Cerebellum (tissue), 4 donors: ENCODE measurements at places on chromosomes 16 and 17.

DNA sequence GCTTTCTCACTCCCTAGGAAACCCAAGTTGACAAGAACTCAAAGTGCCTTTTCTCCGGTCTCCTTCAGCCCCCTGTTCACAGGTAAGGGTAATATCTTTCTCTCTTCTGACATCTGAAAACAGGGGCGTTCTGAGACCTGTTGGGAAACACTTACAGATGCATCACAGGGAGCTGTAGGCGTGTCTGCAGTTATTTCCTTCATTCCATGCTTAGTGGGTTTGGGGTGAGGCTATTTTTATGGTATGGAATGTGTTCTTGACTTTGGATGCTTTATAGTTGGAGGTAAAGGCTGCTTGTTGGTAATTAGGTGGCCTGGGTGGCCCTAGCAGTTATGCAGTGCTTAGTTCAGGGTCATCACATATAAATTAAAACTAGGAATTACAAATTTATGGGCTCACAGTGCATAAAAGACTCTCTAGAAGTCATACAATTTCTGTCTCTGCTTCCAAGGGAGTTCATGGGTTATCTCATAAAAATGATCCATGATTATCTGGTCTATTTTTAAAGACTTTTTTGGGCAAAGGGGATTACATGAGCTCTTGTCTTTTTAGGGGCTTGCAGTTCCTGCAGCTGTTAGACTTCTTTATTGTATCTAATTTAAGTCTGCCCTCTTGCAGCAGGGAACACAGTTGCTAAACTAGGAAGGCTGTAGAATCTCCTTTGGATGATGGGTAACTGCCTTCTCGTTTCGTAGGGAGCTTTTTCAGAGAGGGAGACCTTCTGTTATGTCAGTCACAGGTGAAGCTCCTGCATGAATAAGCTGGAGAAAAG, 10.2 kb downstream of the SOCS7 start:
- no peak for DNase-seq

DNA sequence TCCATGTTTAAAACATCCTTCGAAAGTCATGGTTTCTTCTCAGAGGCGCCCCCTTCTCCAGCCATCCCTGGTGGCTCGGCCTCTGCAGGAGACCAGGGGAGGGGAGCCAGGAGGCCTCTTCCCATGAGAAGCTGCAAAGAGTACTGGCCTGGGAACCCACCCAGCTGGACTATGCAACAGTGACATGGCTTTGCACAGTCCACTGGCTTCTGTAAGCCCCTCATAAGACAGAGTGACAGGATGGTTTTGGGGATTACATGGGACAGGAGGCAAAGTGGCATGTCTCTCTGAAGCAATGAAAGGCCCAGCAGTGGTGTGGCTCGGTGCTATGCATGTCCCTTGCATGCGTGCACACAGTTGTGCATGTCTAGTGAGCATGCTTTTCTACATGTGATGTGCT, 99.5 kb downstream of the C16orf78 start:
- no peak for DNase-seq

DNA sequence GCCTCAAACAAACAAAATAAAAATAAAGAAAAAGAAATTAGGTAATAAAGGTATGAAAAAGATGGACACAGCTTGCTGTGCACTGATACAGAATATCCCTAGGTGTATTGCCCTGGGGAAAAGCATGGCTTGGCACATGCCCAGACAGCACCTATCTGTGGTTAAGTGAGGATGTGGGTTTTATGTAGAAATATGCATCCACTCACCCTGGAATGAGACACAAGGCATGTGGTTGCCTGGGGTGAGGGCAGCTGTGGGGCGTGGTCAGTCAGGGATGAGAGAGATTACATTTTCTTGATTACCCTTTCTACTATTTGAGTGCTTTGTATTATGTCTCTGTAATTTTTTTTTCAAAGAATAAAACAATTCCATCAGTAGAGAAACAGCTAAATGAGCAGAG, 6.9 kb downstream of the PLLP start:
- no peak for DNase-seq

DNA sequence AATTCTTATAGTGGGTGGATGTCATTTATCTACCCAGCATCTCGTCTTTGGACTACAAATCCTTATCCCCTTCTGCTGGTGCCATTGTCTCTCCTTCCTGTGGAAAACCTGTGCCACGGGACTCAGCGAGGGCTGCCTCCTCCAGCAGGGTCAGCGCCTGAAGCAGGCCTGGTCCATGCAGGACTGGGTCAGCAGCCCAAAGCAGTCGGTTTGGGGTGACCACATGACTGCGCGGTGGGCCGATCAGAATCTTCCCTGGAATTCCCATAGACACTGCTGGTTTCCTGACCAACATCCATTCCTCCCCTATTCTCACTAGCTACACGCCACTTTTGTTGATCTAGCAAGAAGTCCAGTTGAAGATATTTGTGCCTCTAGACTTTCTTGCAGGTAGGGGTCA, 26.9 kb downstream of the RPRML start:
- no peak for DNase-seq

DNA sequence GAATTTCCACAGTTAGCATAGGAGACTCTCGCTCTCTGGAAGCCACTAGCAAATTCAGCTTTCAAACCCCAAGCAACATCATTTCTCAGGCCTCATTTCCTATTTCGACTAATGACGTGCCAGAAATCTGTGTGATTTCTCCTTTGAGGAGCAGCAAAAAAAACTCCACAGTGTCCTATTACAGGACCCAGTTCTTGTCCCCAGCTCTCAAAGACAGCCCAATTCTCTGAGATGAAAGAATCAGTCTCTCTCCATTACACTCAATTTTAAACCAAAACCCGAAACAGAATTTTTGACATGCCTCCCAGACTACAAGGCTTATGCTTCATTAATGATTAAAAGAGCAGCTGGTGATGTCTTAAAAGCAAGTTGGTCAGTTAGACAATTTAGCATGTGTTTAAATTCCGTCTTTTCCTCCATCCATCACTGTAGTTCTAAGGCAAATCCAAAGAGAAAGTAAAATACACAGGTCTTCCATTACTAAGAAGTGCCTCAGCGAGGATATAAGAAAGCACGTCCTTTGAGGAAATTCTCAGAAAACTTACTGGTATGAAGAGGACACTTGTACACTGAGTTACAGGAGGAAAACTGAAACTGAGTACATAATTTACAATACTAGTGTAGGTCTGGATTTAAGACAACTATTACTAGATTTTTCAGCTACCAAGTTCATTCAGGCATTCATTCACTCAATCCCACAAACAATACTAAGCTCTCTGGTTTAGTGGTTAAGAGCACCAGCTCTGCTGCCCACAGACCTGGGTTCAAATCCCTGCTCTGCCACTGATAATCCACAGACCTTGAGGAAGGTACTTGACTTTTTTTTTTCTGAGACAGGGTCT, 12.5 kb downstream of the TOM1L2 start:
- no peak for DNase-seq

GRCh38 chr16:626787-627453, 3.9 kb upstream of the WFIKKN1 start:
- no peak for DNase-seq

- no peak for DNase-seq
Observed at GRCh38 chr16:57634171-57634570, 5.7 kb downstream of the ADGRG1 start.

GRCh38 chr16:12120217-12120981, 143.9 kb downstream of the SNX29 start:
- DNase-seq: no peak

- no peak for DNase-seq
Observed at GRCh38 chr17:42895185-42895555, 5.4 kb upstream of the G6PC1 start.

DNA sequence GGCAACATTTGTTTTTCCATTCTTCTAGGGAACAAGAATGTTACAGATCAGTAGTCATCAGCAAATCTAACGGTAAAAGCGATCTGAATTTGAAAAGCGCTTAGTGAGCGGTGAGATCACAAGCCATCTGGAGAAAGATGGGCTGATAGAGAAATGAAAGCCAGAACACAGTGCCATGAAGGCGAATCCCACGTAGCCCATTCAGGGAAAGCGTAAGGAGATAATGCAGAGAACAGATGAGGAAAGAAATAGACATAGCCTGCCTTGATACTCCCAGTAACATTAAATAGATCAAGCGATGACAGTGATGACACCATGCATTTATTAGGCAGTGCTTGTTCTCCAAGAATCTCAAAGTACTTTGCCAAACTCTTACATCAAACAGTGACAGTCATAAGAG, 183.1 kb upstream of the PSMD7 start:
- DNase-seq: no peak

DNA sequence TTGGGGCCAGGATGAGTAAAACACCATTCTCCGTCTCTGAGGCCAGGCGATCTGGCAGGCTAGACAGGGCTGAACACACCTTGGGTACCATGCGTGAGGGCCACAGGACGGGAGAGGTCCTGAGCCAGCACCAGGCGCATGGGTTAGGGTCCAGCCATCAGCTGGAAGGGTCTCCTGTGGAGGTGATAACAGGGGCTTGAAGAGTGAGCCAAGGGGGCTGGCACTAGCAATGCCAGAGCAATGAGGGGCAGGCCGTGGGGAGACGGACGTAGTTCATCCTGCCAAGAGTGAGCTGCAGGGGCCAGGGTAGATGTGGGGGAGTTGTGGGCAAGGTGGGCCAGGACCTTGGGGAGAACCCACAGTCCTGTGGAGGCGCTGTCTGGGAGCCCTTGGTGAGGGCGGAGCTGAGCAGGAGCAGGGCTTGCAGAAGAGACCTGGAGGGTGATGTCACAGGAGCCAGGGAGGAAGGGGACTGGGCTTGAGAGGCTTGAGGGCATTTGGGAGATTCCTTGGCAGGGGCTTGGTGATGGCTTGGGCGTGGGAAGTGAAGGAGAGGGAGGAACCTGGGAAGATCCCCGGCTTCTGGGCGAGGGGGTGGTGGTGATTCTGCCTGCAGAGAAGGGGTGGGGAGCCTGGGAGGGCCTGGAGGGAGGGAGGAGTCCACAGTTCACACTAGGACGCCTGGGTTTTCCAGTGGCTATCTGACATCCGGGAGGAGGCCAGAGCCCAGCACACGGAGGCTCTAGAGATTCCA, 6.3 kb upstream of the NPTX1 start:
- DNase-seq: no peak

DNA sequence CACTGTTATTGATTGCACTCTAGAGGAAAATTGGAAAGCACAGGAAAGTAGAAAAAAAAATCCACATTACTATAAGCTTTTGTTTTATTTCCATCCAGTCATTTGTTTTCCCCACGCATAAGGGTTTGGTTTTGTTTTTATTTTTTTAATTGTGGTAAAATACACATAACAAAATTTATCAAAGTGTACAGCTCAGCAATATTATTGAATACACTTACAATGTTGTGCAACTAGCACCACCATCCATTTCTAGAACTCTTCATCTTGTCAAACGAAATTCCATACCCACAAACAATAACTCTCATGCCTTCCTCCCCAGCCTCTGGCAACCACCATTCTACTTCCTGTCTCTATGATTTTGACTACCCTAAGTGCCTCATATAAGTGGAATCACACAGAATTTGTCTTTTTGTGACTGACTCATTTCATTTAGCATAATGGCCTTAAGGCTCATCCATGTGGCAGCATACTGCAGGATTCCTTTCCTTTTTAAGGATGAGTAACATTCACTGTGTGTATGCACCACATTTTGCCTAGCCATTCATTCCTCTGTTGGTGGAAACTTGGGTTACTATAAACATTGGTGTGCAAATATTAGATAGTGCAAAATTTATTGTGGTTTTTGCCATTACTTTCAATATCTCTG, 11.1 kb downstream of the SPPL2C start:
- DNase-seq: no peak

DNA sequence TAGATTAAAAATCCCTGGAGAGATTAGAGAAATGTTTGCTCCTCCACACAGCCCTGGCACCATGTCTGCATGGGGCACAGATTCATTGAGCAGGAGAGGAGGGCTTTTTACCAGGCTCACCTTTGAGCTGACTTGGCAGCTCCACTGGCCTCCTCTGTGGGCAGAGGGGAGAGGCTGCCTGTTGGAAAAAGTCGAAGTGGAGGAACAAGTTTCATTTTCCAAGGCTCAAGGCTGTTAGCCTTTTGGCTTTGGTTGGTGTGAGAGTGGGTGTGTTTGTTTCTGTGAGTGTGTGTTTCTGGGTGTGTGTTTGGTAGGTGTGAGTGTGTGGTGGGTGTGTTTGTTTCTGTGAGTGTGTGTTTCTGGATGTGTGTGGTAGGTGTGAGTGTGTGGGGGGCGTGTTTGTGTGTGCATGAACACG, 5.6 kb downstream of the TMEM238L start:
- no peak for DNase-seq

- DNase-seq: no peak
Observed at GRCh38 chr16:23406546-23407240, 46.3 kb downstream of the COG7 start.

- no peak for DNase-seq
Observed at GRCh38 chr17:17851103-17852002, 14.6 kb upstream of the SREBF1 start.

DNA sequence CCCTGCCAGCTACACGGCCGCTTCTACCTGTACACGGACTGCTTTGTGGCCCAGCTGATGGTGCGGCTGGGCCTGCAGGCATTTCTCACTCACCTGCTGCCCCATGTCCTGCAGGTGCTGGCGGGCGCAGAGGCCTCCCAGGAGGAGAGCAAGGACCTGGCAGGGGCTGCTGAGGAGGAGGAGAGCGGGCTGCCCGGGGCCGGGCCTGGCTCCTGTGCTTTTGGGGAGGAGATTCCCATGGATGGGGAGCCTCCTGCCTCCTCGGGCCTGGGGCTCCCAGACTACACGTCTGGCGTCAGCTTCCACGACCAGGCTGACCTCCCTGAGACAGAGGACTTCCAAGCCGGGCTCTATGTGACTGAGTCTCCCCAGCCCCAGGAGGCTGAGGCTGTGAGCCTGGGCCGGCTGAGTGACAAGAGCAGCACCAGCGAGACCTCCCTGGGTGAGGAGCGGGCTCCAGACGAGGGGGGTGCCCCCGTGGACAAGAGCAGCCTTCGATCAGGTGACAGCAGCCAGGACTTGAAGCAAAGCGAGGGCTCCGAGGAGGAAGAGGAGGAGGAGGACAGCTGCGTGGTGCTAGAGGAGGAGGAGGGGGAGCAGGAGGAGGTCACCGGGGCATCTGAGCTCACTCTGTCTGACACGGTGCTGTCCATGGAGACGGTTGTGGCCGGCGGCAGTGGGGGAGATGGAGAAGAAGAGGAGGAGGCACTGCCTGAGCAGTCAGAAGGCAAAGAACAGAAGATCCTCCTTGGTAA, 3.5 kb downstream of the WDR81 start:
- no peak for DNase-seq

DNA sequence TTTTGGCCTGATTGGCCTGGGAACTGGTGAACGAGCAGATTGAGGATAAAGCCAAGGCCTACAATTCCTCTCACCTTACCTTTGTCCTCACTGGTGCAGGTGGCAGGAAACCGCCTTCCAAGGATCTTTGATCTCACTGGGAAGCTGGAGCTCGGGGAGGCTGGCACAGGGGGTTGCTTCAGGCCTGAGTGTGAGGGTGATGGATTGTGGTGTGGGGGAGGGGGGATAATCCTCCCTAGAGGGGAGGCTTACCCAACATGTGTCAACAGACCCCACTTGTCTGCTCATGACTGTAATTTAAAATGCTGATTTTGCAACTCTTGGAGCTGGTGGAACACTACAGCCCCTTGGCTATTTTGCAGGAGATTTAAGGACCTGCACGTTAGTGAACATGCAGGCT, 4.5 kb upstream of the RMI2 start:
- no peak for DNase-seq
